ENCODE measurements at places on chromosomes 6 and 20.
A peak's percentile ranks its signal among the peaks of the same experiment; 100 is the strongest.

- no peak for DNase-seq
These were observed 5.6 kb upstream of the MBOAT1 start for GRCh38 chr6:20217891-20218290.

- no peak for DNase-seq
These were observed 17.2 kb downstream of the UNC5CL start for GRCh38 chr6:41021832-41022231.

- peak; percentile 50 for DNase-seq
These were observed 15.8 kb downstream of the AARS2 start for GRCh38 chr6:44297063-44298038.

GRCh38 chr20:2357114-2357513, 23.6 kb upstream of the TGM6 start:
- no peak for DNase-seq

GRCh38 chr20:5689463-5689862, 60.7 kb upstream of the SHLD1 start:
- DNase-seq: no peak

DNA sequence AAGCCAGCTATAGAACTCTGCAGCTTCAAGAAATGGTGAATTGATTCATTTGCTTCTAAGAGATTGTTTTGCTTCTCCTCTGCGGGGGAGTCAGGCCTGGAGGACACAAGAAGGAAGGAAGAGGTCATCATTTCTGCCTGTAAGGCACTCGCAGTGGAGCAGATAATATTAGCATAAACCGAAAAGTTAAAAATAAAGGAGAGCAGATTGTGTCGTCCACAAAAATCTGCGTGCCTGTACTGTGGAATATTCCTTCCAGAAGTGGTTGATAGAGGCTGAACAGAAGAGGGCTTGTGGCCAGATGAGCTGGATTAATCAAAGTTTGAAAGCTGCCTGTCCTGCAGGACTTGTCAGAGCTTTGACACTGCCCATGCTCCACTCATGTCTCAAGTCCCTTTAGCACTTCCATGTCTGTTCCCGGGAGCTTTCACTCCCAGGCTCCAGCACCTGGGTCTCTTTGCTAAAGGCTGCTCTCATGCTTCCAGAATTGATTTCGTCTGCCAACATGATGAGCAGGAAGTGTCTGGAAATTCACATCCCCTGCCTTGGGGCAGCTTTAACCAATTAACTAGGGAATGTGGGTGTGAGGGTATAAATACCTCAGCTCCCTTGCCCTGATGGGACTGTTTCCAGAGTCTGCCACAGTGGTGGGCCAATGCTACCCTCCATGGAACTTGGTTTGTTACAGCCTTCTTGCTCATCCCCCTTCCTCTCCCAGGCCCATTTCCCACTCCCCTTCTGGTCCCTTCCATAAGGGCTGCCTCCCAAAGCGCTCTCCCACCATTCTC, 65.1 kb upstream of the STX16 start:
- no peak for DNase-seq

GRCh38 chr6:37481711-37482605, 17.7 kb downstream of the CCDC167 start:
- no peak for DNase-seq

GRCh38 chr20:3733119-3733995, 872 bp downstream of the HSPA12B start:
- DNase-seq: no peak

DNA sequence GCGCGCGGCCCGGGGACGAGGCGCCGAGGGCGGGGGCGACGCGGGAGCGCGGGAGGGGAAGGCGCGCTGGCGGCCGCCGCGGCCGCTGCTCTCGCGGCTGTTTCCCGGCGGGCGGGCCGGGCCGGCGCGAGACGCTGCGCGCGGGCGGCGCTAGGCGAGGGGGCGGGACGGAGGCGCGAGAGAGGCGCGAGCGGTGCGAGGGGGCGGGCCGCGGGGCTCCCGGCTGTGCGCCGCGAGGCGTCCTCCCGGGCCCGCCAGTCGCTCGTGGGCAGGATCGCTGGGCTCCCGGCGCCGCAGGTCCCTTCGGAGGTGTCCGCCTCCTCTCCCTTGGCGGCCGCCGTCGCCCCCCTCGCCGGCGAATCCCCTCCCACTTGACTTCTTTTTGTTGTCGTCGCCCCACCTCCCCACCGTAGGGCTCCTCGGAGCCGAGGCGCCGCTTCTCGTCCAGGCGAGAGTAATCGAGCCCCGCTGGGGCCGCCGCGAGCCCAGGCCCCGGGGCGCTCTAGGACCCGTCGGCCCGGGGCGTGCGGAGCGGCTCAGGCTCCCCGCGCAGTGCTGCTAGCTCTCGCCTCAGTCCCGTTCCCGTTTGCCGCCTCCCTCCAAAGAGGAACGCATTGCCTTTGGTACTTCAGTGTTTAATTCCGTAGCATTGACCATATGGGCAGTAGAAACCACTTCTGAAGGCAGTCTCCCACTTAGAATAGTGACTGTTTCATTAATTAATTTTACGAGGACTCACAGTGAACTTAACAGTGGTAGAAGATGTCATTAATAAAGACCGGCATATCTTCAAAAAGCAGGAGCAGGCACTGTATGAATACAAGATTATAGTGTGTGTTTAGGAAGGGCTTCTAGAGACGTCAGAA, at the start of gene RANBP9:
RANBP9 (minus strand) TSS at position 103 of the 866 bp plus-strand sequence. CDS start 330 bp downstream, outside the sequence.
- DNase-seq: peak; percentile 80

DNA sequence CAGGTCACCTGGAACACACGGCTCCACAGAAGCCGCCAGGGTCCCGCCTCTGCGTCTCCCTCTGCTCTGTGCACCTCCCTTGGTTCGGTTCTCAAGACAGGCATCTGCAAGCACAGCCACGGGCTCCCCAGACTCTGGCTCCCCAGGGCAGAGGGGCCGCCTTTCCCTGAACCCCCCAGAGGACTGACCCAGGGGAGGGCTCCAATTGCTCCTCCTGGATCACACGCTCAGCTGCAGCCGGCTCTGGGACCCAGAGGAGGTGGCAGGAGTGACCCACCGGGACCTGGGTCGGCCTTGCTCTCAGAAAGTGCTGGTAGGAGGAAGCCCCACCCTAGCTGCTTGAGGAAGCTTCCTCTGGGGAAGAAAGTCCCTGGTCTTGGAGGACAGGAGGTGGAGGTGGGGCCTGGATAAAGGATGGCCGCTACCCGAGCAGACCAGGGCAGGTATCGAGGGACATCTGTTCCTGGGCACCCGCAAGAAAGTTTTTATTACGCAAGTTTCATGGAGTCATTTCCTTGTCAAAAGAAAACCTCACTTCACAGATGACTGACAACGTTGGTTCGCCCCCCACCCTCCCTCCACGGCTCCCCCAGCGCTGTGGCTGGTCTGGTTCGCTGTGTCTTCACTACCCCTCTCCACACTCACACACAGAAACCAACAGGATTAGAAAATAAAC, 103.9 kb upstream of the AFDN start:
- no peak for DNase-seq
